ENCODE measurements at places on chromosomes 16 and 17.

GRCh38 chr16:85829171-85829719, 29.8 kb downstream of the COX4I1 start:
- no peak for DNase-seq

DNA sequence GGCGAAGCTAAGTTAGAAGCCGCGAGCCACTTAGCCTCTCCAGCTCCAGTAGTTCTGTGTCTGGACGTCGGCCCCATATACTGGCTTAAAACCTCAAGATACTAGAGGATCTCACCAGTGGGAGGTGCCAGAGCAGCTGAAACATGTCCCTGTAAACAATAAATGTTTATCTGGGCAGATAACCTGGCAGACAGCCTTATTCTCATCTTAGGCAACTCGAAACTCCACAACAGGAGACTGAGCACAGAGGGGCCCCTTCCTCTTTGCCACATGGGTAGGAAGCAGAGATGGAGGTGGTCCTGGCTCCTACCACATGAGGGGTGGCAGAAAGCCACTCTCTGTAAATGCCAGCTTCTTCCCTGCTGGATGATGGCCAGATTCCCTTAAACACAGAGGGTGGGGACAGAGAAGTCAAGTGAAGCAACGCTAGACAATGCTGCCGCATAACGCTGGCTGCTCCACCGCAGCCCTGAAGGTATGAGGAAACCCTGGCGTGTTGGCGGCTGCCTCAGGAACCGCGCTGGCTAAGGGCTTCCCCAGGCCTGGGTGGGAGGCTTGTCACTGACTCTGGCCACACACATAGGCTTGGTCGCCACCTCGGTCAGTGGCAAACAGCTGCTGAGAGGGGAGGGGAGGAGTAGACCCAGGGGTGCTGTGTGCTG, 67.9 kb downstream of the HIC1 start:
- peak; percentile 74 for DNase-seq

- no peak for DNase-seq
Observed at GRCh38 chr16:51722467-51722866, 571.4 kb upstream of the SALL1 start.

- no peak for DNase-seq
Observed at GRCh38 chr17:14452856-14453255, 152.0 kb downstream of the HS3ST3B1 start.

DNA sequence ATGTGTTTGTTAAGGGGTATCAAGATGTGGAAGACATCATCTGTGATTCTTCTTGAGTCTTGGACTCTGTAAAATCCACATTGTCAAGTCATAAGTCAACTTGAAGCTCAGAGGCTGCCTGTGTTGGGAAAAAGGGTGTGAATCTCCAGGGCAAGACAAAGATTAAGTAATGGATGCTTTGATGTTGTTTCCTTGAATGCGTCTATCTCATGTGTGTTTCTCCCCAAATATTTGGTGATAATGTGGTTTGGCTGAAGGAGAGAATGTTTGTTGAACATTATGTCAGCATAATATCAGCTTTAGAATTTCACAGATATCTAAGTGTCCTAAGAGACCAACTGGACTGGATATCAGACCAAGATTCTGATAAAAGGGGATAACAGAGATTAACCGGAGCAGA, 24.1 kb upstream of the KCNJ16 start:
- DNase-seq = no peak

DNA sequence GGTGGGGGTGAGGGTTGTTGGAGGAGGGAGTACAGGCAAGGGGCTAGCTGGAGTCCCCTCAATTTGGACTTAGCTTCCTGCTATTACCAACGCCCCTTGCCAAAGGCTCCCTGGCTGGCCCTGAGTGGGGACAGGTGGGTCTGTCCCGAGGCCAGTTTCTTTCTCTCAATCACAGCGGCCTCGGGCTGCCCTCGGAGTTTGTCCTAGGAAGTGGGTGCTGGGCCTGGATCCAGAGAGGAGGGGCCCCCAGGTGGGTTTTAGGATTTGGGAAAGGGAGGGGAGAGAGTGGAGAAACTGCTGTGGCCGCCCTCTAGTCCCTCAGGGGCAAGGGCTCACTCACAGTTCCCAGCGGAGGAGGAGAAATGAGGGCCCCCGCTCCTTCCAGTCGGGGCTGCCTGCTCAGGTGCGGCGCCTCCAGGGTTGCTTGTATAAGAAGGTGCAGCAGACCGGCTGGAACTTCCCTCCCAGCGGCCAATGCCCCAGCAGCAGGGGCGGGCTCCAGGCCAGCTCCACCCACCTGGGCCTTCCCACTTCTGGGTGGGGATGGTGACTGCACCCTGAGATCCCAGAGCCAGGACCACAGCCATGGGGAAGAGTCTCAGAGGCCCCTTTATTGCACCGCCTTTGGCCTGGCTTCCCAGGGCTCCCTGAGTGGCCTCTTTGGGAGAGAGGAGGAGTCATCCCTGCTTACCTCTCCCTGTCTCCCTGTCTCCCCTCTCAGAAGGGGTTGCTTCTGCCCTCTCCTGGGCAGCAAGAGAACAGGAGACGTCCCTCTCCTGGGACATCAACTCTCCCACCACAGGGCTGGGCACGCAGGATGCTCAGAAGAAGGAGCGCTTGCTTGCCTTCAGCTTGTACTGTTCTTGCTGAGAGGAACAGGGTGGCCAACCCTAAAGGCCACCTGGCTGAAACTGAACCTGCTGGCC, 112.0 kb upstream of the SMURF2 start:
- no peak for DNase-seq

DNA sequence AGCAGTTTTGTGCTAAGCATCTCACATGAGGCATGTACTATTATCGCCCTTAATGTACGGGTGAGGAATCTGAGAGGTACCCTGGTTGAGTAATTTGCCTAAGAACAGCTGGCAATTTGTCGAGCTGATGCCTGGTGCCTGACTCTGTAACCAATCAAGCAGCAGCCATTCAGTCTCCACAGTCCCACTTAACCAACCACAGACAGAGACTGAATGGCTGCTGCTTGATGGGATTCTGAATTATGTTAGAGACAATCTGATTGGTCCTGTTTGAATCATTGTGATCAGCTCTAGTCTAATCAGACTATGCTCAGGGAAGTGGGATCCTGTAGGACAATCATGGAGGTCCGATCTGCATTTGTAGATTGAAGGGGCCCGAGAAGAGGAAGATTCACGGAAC, 447.0 kb downstream of the SHISA9 start:
- DNase-seq = no peak

- DNase-seq = no peak
Observed at GRCh38 chr17:82228842-82229697, at the start of gene SLC16A3. SLC16A3 (plus strand) TSS chr17:82229042; CDS start chr17:82236009, 6,967 bp downstream.

Measured in pons (tissue), 1 donor.